ENCODE measurements at places on chromosomes 13 and 19. TPM values are rescaled to one million over a fixed set of nuclear protein-coding genes. Genes with fewer than 3 reads are reported as not detected.

The TEX101 gene
- total RNA-seq, result not detected

The CEACAM20 gene
- not detected for total RNA-seq

The RUBCNL gene
- total RNA-seq, result not detected

The PDE4A gene
- total RNA-seq, result 25.8 TPM

The ZNF382 gene
- 1.6 TPM for total RNA-seq

The MCEMP1 gene
- total RNA-seq, result not detected

The PPM1N gene
- 3.3 TPM for total RNA-seq

The PRR22 gene
- total RNA-seq, result 5.9 TPM

The PGLYRP2 gene
- total RNA-seq, result not detected

The RLN3 gene
- not detected for total RNA-seq

The NALCN gene
- 10.9 TPM for total RNA-seq

The SHANK1 gene
- total RNA-seq, result not detected

The ZNF813 gene
- total RNA-seq, result 9.6 TPM

The LONP1 gene
- 93.0 TPM for total RNA-seq

The KIR2DL4 gene
- total RNA-seq, result not detected

The MIR17HG gene
- 3.1 TPM for total RNA-seq
